ENCODE measurements at places on chromosomes 11 and 22.

GRCh38 chr11:63667995-63668795 is 3.0 kb downstream of the ATL3 start:
- DNase-seq = no peak

DNA sequence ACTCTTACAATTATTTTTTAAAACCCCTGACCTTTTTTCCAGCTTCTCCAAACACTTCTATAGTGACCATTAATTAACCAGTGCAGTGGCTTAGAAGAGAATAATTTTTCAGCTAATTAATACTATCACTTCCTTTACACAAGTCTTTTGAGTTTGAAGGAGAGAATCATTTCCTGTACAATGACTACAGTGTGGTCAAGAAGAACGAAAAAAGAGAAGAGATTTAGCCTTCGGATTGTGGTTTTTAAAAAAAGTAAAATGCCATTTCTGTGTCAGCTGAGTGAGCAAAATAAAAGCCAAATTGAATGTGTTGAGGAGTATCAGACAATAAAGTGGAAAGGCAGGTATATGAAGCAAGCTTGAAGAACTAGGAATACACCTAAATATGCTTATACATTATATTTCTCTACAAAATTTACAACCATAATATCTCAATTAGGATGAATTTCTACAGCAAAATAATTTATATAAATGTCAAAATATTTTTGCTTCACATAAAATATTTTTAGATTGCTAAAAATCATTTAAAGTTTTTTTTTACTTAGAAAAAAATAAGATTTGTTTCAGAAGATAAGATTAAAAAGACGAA is 1155.2 kb upstream of the CNTN5 start:
- no peak for DNase-seq

- no peak for DNase-seq
These were observed 63.3 kb downstream of the ADAMTS15 start for GRCh38 chr11:130511765-130512164.

DNA sequence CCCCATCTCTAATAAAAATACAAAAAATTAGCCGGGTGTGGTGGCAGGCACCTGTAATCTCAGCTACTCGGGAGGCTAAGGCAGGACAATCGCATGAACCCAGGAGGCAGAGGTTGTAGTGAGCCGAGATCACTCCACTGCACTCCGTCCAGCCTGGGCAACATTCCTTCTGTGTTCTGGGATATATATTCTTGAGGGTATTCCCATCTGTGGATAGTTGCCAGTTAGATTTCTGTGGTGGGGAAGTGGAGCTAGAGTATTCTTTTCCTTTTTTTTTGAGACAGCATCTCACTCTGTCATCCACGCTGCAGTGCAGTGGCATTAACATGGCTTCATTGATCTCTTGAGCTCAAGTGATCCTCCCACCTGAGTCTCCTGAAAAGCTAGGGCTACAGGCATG is 9.1 kb upstream of the ZNF74 start:
- DNase-seq = no peak

DNA sequence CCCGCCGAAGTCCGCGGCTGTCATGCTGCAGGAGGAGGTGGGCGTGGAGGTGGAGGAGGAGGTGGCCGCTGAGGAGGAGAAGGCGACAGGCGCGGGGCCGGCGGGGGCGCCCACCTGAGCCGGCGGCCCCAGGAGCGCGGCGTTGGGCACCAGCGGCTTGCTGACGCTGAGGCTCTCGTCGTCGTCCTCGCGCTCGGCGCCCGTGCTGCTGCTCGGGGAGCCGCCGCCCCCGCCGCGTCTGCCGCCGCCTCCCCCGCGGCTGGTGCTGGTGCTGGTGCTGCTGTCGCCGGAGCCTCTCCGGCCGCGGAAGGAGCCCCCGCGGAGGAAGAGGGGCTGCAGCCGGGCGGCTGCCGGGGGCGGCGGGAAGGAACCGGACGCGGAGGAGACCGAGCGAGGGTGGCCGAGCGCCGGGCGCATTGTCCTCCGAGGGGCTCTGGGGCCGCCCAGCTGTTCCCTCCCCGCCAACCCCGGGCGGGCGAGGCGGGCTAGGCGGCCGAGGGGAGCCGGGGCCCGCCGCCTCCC is 388 bp downstream of the TMEM121B start:
- no peak for DNase-seq

DNA sequence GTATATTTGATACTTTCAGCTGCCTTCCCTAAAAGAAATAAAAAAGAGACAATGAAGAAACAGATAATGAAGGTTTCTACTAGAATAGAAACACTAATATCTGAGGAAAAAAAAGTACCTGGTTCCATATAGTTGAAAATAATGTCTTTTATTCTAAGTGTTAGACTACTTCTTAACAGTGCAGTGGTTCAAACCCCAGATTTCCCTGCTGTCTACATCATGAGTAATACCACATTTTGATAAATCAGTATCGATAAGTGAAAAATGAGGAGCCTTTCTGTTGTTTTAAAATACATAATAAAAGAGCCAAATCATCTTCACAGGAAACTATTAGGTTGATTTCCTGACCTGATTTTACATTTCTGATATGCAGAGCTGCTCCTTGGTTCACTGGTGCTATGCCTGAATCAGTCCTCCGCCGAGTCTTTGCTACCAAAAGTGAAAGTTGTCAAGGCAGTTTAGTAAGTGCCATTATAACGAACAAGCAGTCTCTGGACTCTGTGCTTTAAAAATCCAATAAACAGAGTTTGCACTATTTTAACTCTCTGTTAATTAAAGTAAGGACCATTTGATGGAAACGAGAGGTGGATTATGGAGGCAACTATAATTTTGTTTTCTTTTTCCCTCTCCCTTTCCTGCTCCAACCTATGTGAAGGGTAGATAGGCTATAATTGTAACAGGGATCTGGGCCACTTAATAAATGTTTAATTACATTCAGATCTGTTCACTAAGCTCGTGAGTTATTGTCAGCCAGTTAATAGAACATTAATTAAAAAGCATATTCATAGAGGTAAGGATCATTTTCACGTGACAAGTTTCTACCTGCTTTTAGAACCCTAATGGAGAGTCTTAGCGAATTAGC is 724.5 kb upstream of the RAG2 start:
- no peak for DNase-seq

GRCh38 chr22:31096657-31097279 is 10.6 kb downstream of the SELENOM start:
- DNase-seq = no peak

DNA sequence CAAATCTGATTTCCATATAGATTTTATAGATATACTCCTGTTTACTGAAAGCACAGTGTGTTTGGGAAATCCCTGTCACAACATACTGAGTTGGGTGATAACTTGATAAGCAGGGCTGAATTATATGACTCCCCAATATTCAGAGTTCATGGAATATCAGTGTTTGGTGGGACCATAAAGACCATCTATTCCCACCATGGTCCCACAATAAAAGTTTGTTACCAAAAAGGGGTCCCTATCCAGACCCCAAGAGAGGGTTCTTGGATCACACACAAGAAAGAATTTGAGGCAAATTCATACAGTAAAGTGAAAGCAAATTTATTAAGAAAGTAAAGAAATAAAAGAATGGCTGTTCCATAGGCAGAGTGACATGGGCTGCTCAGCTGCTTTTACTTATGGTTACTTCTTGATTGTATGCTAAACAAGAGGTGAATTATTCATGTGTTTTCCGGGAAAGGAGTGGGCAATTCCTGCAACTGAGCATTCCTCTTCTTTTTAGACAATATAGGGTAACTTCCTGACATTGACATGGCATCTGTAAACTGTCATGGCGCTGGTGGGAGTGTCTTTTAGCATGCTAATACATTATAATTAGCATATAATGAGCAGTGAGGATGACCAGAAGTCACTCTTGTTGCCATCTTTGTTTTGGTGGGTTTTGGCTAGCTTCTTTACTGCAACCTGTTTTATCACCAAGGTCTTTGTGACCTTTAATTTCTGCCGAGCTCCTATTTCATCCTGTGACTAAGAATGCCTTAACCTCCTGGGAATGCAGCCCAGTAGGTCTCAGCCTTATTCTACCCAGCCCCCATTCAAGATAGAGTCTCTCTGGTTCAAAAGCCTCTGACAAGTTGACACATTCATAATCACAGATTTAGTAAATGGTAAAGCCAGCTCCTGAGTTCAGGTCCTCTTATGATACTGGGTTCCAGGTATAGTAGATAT is 240.6 kb upstream of the PDGFD start:
- DNase-seq = no peak

DNA sequence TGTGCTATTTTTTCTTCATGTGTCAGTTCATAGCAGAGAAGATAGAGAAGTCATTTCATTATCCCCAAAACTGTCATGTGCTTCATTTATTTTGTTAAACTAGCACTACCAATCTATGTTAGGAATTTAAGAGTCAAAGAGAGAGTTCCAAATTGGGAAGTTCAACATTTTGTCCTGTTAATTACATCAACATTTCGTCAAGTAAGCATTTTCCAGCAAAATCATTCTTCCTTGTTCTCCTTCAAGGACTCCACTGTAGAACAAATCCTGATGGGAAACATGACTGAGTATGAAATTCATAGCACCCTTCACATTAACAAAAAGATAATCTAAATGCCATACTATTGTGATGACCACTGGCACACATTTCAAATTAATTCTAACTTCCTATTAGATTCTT is 59.1 kb downstream of the PACSIN2 start:
- DNase-seq = no peak

GRCh38 chr22:48868554-48868953 is 959.1 kb downstream of the BRD1 start:
- DNase-seq = no peak

GRCh38 chr11:68380786-68381622 is 68.6 kb downstream of the LRP5 start:
- DNase-seq = no peak

DNA sequence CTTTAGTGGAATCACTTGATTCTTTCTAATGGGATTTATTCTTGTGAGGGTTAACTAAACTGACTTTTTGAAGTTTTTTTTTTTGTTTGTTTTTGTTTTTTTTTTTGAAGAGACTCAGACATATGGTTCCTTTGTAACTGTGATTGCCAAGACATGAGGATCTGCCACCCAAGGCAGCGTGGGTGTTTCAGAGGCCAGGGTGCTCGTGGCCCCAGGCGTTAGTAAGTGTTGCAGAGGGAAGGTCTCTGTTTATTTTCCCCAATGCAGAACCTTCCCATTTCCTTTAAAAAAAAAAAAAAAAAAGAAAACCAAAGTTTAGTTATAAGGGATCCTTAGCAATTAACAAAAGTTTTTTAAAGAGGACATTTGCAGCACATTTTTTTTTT is 94.8 kb downstream of the CTTN start:
- no peak for DNase-seq
